Testis (tissue), 5 donors: ENCODE measurements at places on chromosomes 4 and X.

DNA sequence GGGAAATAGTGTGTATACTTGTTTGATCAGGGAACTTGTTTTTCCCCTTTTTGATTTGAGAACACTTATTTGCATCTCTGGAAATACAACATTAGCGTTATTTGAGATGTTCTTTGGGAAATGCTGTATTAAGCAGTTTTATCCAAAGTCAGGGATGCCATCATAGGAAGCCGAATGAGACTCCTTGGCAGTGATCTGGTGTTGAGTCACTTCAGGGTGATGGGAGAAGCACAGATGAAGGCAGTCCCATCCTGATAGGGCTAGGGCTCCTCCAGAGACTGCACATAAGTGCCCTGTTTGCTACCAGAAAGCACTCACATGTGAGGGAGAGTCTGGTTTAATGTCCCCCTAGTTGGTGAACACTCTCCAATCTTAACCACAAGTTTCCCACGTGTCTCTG, 62.3 kb downstream of the IL1RAPL1 start:
- no peaks in the 10 kb centered on the region for H3K36me3 ChIP-seq
- DNase-seq, result no peak
- H3K27ac ChIP-seq, result no peak overlapping the region
- no peaks in the 10 kb centered on the region for H3K4me1 ChIP-seq
- no peaks in the 10 kb centered on the region for H3K27me3 ChIP-seq

- H3K36me3 ChIP-seq, result no peaks in the 10 kb centered on the region
- H3K27ac ChIP-seq, result no peak overlapping the region
- no peak for DNase-seq
- no peak overlapping the region for H3K4me3 ChIP-seq
Measured at GRCh38 chrX:16852617-16853179, 17.5 kb downstream of the RBBP7 start.

GRCh38 chr4:182823576-182823975, 93.6 kb downstream of the DCTD start:
- H3K4me1 ChIP-seq, result no peaks in the 10 kb centered on the region
- no peaks in the 10 kb centered on the region for H3K27me3 ChIP-seq
- H3K36me3 ChIP-seq, result no peaks in the 10 kb centered on the region
- no peak overlapping the region for H3K4me3 ChIP-seq
- no peak overlapping the region for H3K27ac ChIP-seq

DNA sequence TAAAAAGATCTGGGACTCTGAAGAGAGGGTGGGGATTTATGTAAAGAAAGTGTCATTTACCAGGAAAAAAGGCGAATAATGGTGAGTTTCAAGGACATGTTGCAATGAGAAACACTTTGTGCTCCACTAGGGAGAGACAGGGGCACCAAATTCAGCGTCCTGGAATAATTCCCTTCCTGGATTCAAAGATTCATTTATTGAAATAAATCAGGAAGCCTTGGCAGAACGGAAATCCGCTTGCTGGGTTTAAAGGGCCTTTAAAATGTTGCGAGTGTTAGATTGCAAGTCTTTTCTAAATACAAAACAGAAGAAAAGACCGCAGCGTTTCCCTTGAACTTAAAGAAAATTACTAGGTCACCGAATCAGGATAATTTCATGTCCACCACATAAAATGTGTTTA, 3.8 kb upstream of the ZIC3 start:
- DNase-seq, result no peak
- no peak overlapping the region for H3K27ac ChIP-seq
- no peaks in the 10 kb centered on the region for H3K4me1 ChIP-seq
- no peak overlapping the region for H3K4me3 ChIP-seq
- H3K27me3 ChIP-seq, result no peaks in the 10 kb centered on the region

GRCh38 chrX:54495814-54496516, at the start of gene FGD1:
TSS of gene FGD1 (minus strand) at chrX:54496234. CDS start at chrX:54495432, 802 bp downstream.
- DNase-seq, result peak; percentile 65
- peak within 1 kb of the TSS; percentile 72 for H3K27ac ChIP-seq
- no peaks in the 10 kb centered on the region for H3K36me3 ChIP-seq
- H3K4me3 ChIP-seq, result peak within 1 kb of the TSS; percentile 56

GRCh38 chrX:67612231-67612630, 68.4 kb downstream of the AR start:
- H3K4me1 ChIP-seq, result no peaks in the 10 kb centered on the region
- H3K27ac ChIP-seq, result no peak overlapping the region
- no peak overlapping the region for H3K4me3 ChIP-seq
- H3K27me3 ChIP-seq, result no peaks in the 10 kb centered on the region

- peaks cover 9% of the 10 kb centered on the region for H3K4me1 ChIP-seq
- no peaks in the 10 kb centered on the region for H3K36me3 ChIP-seq
- no peaks in the 10 kb centered on the region for H3K27me3 ChIP-seq
- peak overlapping the region; percentile 32 for H3K27ac ChIP-seq
Measured at GRCh38 chr4:87532109-87532508, 2.9 kb upstream of the SPARCL1 start.

DNA sequence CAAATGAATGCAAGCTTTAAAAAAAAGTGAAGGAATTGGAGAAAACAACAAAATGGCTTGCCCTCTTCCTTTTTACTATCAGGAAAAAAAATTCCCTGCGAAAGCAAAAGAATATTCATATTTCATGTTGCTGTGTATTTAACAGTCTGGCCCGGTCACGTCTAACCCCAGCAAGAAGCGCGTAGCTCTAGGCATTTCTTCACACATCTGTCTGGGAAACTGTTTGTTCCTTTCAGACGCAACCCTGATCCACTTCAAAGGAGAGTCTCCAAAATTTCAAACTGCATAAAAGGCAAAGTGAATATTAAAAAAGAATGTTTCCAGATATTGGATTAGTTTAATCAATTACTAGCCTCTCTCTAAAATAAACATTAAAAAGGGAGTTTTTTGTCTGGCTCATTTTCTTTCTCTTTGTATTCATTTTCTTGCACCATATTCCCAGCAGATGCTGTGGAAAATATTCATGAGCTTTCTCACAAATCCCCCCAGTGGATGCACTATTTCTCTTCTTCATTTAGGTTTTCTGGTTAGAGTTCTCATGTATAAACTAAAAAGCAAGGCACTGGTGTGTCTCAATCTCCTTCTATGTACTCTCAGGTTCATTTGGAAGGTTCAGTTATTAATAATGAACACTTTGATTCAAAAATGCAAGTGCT, 145.3 kb downstream of the MID1 start:
- no peak overlapping the region for H3K4me3 ChIP-seq
- no peaks in the 10 kb centered on the region for H3K4me1 ChIP-seq
- no peaks in the 10 kb centered on the region for H3K27me3 ChIP-seq
- no peak for DNase-seq
- H3K27ac ChIP-seq, result no peak overlapping the region

DNA sequence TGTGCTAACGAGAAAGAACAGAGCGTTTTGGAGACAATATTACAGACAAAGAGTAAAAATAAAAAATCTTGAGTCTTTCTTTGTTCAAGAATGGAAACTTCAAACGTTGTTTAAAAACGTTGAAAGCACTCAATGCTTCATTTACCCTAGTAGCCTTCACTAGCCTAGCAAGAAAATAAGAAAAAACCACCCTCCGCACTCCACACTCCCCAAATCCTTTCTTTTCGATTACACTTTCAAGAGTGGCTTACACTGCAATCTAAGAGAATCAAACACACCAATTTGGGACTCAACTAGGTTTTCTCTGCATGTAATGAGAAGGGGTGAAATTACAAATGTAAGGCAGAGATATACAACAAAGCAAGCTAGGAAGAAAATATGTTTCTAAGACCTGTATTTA, 4.7 kb downstream of the TMSB4X start:
- H3K4me3 ChIP-seq, result no peak overlapping the region
- H3K36me3 ChIP-seq, result no peaks in the 10 kb centered on the region
- DNase-seq, result no peak
- no peaks in the 10 kb centered on the region for H3K4me1 ChIP-seq

DNA sequence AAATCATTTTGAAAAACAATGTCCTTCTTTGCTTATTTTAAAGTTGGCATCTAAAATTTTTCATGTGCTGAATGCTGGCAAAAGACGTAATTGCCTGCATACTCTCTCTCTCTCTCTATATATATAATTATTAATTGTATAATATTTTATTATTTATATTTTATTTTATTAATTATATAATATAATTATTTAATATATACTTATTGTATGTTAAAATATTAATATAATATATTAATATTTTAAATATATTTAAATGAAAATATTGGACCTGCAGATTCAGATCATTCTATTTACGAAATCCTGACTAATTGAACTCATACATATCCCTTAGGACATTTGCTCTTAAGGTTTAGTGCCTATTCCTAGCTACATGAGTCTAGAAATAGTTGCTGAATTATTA, 144.7 kb upstream of the VCX start:
- H3K36me3 ChIP-seq, result no peaks in the 10 kb centered on the region
- no peak for DNase-seq
- H3K4me3 ChIP-seq, result no peak overlapping the region
- H3K27me3 ChIP-seq, result no peaks in the 10 kb centered on the region
- no peak overlapping the region for H3K27ac ChIP-seq

DNA sequence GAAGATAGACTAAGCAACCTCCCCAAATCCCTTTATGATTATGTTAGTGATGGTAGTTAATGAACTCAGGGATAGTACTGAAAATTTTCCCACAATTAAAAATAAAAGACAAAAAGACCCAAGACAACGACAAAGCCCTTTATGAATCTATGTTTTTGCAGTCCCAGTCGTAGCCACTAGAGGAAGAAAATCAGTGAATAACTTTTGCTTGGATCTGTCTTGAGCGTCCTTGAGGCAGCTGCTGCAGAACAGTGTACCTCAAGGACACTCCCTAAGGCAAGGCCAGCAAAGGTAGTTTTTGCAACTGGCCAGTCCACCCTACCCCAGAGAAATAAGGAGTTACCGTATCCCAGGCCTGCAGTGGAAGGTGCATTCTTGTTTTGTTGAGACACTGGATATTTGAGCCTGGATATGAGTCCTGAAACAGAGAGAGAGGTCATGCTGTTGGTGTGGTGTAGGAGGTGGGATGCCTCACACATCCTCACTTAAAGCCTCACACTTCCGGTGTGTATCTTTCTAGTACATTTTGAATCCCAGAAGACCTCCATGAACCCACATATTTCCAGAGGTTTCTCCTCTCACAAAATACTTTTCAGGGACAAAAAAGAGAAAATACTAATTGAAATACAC, 8.7 kb upstream of the TIMM8A start:
- H3K36me3 ChIP-seq, result no peaks in the 10 kb centered on the region
- H3K27me3 ChIP-seq, result no peaks in the 10 kb centered on the region
- no peaks in the 10 kb centered on the region for H3K4me1 ChIP-seq
- no peak overlapping the region for H3K27ac ChIP-seq
- DNase-seq, result no peak

DNA sequence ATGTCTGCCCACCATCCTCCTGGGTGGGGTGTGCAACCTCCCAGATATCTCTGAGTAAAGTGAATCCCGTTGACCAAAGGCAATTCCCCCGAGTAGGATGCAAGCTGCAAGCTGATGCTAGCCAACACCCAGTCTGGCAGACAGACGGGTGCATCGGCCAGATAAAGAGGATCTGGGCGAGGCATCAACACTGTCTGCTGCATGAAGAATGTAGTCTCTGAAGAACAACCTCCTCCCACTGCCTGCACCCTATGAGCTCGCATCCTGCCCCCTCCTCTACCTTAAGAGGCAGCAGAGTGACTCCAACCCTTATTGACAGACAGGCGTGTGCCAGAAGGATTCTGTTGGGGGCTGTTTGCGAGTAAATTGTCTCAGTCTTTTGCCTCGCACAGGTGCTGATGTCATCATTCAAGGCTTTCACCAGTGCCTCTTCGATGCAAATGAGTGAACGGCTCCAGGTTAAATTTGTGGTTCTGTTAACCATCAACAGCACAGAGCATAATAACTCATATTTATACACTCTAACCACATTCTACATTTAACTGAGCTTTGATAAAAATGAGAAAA, 546.9 kb downstream of the BCOR start:
- H3K4me1 ChIP-seq, result no peaks in the 10 kb centered on the region
- no peak for DNase-seq
- H3K27ac ChIP-seq, result no peak overlapping the region
- H3K36me3 ChIP-seq, result no peaks in the 10 kb centered on the region

GRCh38 chrX:6783912-6784311, 249.0 kb upstream of the VCX3A start:
- no peak overlapping the region for H3K4me3 ChIP-seq
- DNase-seq, result no peak
- H3K4me1 ChIP-seq, result no peaks in the 10 kb centered on the region
- no peak overlapping the region for H3K27ac ChIP-seq

- peak; percentile 53 for DNase-seq
- H3K27me3 ChIP-seq, result no peaks in the 10 kb centered on the region
- no peaks in the 10 kb centered on the region for H3K36me3 ChIP-seq
- peak overlapping the region; percentile 29 for H3K4me3 ChIP-seq
- peaks cover 10% of the 10 kb centered on the region for H3K4me1 ChIP-seq
Measured at GRCh38 chrX:69136546-69137331, 28.5 kb downstream of the PJA1 start.

DNA sequence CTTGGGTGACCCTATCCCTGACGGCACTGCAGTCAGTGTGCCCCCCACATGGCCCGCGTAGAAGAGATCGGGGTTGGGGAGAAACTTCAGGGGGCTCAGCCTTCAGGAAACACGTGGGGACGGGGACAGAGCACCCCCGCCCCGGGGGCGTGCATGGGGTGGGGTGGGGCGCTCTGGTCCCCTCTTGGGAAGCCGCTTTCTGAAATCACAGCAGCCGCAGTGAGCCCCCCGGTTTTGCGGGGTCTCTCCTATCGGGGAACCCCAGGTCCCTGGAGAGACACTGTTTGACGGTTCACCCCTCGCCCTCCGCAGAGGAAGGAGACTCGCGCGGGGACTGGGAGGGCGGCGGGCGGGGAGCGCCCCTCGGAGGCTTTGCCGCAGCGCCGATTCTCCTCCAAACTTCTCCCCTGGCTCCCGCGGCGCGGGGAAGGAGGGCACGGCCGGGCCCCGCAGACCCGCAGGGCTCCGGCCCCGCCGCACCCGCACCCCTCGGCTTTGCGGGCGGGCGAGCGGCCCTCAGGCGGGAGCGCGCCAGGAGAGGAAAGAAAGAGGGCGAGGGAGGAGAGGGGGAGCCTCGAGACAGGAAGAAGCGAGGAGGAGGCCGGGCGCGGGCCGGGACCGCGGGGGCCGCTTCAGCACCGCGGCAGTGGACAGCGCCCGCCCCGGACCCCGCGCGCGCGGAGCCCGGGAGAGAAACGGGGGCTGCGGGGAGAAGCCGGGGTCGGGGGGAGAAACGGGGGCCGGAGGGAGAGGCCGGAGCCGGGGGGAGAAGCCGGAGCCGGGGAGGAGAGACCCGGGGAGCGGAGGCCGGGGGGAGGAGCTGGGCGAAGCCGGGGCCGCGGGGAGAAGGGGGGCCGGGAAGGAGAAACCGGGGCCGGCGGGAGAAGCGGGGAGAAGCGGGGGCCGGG, 612 bp downstream of the CPLX1 start:
- no peaks in the 10 kb centered on the region for H3K27me3 ChIP-seq
- no peaks in the 10 kb centered on the region for H3K36me3 ChIP-seq
- peaks cover 4% of the 10 kb centered on the region for H3K4me1 ChIP-seq
- peak overlapping the region; percentile 24 for H3K4me3 ChIP-seq
